ENCODE measurements at places on chromosomes 3 and 15. TPM values are rescaled to one million over a fixed set of nuclear protein-coding genes. Genes with fewer than 3 reads are reported as not detected.

TCF12 gene
- total RNA-seq = 95.2 TPM

TRIM59 gene
- 2.4 TPM for total RNA-seq

TGM5 gene
- 0.56 TPM for total RNA-seq

HYAL1 gene
- 10.6 TPM for total RNA-seq

- no peak for DNase-seq
Measured at GRCh38 chr15:96565266-96565665, 234.8 kb downstream of the NR2F2 start.

All from posterior vena cava (tissue), 2 donors.